Stimulated activated CD4-positive, alpha-beta T cell treated with anti-CD3 and anti-CD28 coated beads, TNF-alpha, amount 100 ng/mL, for 48 hours (primary cell): ENCODE measurements at places on chromosomes 3 and 15.
A peak's percentile ranks its signal among the peaks of the same experiment; 100 is the strongest.

- DNase-seq, result no peak
These were observed 16.5 kb downstream of the CYFIP1 start for GRCh38 chr15:22963641-22964040.

DNA sequence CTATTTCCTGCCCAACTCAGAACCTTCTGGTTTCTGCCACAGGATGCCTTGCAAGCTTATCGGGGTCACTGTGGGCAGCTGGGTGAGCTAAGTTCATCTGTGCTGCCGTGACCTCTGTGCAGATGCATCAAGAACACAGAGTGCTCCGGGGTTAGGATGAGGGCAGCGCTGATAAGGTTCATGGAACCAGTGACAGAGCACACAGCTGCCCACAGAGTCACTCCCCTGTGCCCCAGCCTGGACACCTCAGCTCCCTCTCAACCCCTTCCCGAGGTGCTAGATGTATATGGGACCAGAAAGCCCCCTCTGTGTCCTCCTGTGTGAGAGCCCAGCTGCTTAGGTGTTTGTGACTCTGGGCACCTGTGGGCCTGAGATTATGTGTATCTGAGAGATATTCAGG, 15.8 kb upstream of the ALAS1 start:
- no peak for DNase-seq

DNA sequence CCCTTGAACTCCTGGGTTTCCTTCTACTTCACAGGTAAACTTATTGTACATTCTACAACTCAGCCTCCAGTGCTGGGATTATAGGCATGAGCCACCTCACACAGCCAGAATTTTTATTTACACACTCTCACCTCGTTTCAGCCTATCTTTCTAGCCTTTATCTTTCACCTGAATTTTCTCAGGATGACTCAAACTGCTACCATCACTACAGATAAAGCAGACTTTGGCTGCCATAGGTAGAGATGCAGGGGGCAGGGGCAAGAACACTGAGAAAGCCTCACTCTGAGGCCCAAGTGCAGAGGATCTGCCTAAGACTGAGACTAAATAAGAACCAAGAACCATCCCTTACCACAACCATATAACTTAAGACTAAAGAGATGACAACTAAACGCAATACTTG, 59.0 kb downstream of the ETFA start:
- no peak for DNase-seq

GRCh38 chr3:47464588-47464987, 11.2 kb downstream of the SCAP start:
- no peak for DNase-seq

- no peak for DNase-seq
These were observed 365 bp downstream of the ZBED2 start for GRCh38 chr3:111594781-111595180.

DNA sequence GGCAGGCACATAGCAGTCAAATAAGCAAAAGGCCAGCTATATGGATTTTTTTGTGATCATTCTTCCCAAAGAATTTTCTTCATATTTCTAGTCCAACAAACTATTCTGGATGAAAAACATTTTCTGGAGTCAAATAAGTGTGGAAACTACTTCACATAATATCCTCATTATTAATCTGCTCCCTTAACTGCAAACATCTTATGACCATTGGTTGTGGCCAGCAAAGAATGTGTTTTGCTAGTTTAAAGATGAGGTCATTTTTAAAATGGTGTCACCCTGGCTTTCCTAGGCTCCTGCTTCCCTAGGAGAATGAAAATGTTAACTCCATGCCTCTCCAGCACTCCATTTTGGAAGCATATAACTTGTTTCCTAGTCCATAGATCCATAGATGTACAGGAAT, 118.8 kb downstream of the SST start:
- no peak for DNase-seq

DNA sequence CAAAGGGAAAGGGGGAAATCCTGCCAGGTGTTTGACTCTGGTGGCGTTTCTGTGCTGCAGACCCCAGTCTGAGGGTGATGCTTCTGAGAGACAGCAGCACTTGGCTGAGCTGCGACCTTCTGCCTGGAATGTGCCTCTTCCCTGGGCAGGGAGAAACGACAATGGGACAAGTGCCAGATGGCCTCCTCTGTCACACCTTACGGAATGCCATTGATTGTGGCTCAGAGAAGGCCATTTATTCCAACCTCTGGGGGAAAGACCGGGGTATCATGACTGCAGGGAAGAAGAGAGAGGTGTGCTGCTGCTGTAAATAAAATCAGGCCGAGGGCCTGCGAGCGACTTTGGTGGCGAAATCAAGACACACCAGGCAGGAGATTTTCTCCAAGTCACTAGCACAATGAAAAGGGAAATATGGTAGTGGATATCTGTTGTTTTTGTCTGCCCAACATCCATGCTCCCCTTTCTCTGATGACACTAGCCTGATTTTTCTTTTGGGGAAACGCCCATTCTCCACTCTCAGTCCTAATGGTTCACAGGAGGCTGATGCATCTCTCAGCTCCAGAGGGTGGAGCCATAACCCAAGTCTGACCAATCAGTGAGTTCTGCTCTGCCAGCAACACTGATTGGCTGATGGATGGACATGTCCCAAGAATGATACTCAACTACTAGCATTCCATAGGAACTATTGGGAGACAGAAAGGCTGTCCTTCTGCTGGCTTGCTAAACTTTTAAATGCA, 336.1 kb downstream of the FOXP1 start:
- DNase-seq, result no peak

DNA sequence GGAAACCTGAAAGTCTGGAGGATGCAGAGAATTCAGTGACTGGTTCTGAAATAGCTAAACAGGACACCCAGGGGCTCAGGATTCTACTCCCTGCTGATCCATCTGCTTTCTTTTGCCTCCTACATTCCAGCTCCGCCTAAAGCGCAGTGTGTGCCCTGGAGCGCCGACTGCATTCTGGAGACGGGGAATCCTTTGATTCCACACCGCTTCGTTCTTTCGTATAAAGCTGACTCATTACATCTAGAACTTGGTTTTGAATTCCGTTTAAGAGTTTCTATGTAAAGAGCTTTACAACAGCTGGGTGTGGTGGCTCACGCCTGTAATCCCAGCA, 61.8 kb downstream of the SENP2 start:
- DNase-seq, result no peak

- DNase-seq, result no peak
These were observed 549 bp upstream of the SOX14 start for GRCh38 chr3:137763594-137763938.

DNA sequence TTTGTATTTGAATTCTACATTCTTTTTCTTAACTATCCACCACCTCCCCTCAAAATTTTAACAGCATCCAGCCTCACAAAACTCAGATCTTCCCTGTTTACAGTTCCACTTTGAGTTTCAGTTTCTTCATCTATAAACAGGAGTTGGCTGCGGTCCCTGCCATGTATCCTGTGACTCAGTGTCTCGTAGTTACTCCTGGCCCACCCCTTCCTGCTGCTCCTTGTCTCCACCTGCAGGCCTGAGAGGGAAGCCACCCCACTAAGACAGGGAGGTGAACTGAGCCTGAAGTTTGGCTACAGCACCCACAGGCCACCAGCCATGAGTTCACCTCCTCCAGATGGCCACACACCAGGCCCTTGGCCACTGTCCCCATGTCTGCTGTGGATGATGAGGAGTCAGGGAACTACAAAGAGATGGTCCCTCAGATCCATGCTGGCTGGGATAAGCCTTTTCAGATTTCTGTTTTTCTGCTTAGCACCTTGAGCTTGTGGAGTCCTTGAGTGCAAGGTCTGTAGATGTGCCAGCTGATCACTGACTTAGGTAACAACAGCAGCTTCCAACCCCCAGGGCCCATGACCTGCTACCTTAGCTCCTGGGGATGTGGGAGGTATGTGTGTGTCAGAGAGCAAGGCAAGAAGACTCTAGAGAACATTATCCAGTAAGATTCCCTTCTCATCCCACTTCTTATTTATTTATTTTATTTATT, 37.5 kb downstream of the CD86 start:
- DNase-seq, result peak; percentile 63

DNA sequence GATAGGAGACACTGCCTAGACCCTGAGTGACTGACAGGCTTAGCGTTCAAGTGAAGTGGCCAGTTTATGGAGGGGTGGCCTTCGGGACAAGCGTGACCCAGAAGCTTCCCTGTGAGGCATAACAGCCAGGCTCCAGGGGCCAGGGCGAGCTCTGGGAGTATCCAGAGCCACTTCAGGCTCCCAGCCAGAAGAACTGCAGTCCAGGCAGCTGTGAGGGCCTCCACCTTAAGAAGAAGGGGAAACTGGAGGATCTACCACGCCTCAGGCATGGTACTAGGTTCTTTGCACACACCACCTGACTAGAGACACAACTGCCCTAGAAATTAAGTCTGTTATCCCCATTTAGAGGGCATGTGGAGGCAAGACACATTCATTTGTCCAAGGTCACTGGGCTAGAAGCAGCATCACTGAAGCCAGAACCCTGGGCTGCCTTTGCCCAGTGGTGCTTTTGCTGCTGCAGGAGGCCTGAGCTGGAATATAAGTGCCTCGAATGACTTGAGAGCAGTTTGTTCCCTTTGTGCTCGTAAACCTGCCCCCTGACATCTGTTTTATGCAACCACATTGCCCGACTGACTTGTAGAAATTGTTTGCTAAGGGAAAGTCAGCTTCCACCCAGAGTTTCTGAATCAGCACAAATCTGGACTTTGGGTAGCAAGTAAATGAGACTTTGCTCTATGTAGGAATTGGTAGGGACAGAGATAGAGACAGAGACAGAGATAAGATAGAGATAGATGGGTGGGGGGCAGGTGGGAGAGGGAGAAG, 23.3 kb downstream of the RASGRF1 start:
- no peak for DNase-seq

DNA sequence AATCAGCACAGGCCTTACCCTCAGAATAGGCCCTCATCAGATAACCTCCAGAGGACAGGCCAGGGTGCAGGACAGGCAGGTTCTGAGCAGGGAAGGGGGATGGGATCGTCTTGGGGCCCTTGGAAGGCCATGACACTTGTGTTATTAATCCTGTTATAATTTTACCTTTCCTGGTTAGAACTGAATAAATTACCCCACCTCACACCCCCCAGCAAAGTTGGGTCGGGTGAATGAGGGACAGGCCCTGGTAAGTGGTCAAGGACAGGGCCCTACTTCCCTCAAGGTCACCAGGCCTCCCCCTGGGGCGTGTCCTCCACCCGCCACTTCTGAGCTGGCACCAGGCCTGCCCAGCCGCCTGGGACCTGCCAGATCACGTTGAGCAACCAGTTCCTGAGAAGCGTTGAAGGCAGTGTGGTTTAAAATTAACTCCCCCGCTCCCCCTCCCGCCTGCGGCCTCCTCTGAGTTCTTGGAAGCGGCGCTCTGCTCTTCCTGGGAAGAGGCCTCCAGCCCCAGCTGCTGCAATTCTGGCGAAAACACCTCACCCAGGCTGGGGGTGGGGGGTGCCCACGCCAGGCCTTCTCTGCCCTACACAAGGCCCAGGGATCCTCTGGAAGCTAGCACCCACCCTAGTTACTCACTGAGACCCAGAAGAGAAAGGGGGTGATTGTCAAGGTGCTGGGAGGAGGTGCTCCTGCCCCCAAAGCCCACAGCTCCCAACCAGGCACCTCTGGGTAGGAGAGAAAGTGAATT, 10.6 kb downstream of the CISH start:
- peak; percentile 93 for DNase-seq

GRCh38 chr3:148074946-148075345, 622.8 kb upstream of the AGTR1 start:
- no peak for DNase-seq

DNA sequence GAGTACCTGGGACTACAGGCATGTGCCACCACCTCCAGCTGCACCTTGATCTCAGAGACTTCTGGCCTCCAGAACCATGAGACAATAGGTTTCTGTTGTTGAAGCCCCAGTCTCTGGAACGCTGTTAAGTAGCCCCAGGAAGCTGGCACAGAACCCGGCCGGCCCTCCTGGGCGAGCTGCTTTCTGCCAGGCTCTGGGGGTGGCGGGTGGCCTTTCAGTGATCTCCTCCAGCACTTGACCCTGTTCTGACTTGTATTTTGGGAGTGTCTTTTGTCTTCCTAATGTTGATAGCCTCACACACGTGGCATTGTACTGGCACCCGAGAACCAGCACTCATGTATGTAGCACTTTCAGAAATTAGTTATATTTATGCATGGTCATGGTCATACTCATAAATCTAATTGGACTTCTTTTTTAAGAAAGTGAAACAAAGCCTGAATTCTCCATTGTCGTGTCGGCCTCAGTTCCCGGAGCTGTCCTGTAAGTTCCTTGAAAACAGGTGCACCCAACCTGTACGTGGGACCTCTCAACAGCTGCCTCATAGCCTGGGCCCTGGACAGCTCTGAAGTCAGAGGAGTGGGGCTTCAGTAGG, 74.0 kb downstream of the TFRC start:
- no peak for DNase-seq

- peak; percentile 48 for DNase-seq
These were observed 10.8 kb downstream of the FOXL2 start for GRCh38 chr3:138935863-138936740.

DNA sequence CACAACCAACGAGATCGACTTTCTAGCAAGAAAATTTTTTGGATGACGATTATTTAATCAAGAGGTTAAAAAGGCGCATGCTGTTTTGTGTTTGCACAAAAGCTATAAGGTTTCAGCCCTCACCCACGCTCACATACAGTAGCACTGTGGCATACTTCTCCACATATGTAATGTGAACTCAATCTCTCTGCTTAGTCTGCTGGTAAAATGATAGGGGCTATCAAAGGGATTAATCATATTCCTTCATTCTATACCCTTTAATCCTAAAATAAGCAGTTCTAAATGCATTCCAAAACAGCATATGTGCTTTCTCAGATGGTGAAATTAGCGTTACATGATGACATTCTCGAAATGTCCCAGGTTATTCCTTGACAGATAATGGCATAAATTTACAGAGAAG, 196.9 kb upstream of the PRICKLE2 start:
- no peak for DNase-seq

GRCh38 chr15:31005660-31006059, 14.2 kb upstream of the MTMR10 start:
- DNase-seq, result no peak

DNA sequence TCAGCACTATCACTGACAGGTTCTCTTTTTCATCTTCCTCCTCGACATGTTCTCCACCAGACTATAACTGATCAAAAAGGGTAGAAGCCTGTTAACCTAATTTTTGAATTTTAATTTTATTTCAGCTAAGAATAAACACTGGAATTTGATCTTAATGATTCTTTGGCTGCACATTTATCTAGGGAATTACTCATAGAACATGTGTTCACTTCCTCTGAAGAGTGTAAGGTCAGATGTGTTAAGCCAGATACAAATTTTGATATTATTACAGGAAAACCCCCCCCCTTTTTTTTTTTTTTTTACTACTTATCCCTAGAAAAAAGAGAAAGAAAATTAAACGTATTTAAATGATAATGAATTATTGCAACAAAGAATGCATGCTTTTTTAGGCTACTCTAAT, 15.0 kb downstream of the DCBLD2 start:
- DNase-seq, result no peak
